Lung microvascular endothelial cell (primary cell): ENCODE measurements at places on chromosomes 5 and 9. TPM values are rescaled to one million over a fixed set of nuclear protein-coding genes. Genes with fewer than 3 reads are reported as not detected.

- DNase-seq, result no peak
These were observed 63.3 kb upstream of the GAS1 start for GRCh38 chr9:87010626-87011025.

DNA sequence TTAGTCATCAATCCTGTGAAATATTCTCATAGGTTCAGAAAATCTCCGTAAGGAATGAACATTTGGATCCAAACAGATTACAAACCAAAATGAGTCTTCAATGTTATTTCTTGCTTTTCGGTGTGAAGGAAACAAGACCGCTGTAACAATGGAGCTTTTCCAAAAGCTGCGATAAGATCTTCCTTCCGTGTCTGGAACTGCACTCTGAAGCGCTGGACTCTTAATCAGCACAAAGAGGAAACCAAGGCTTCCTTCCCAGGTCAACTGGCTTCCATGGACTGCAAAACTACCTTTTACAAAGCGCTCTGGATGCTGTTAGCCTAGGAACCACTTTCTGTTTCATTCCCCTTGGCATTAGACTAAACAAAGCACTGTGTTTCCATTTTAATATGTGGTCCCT, 137.9 kb upstream of the BASP1 start:
- peak; percentile 99 for DNase-seq

DNA sequence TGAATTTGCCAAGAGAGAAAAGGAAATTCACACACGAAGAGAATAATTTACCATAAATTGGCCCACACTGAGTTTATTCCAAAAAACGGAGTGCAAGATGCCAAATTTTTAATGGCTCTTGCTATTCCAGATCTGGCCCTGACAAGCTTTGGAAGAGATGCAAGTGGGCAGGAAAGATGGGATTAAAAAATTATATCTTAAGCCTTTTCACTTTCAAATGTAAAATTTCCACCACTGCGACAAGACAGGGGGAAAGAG, 352.4 kb downstream of the GLIS3 start:
- DNase-seq, result no peak

DNA sequence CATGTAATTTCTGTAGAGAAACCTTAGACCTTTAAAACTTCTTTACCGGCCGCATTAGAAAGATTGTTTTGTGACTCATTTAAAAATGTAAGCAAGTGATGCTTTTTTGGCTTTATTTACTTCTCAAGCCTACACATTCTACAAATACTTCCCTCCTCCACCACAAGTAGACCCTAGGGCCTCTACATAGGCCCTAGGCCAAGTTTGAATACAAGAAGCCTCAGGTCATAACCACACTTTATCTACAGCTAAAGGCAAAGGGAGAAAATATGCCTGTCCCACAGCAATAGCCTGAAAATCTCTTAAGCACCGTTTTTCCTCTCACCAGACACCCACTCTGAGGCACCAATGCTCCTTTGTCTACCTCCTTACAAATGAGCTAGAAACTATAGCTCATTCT, 53.9 kb downstream of the CSNK1A1 start:
- no peak for DNase-seq

GRCh38 chr5:113147101-113147508, 170.5 kb downstream of the DCP2 start:
- DNase-seq, result no peak

GRCh38 chr5:158245513-158245912, 386.6 kb upstream of the CLINT1 start:
- no peak for DNase-seq

DNA sequence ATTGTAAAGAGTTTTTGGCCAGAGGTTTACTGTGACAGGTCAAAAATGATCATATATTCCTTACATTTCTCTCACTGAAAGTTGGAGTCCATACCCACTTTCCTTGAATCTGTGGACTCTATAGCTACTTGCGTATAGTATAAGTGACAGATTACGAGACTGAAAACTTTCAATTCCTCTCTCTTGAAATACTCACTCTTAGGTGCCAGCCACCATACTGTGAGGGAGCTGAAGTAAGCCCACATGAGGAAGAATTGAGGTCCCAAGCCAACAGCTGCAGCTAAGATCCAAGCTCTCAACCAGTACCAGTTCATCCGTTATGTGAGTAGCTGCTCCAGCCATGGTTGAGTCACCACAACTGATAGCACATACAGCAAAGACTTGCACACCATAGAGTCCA, 128.1 kb upstream of the FAM174A start:
- no peak for DNase-seq

GRCh38 chr5:162434281-162434680, 366.7 kb downstream of the GABRG2 start:
- no peak for DNase-seq

- DNase-seq, result peak; percentile 25
These were observed 151.0 kb downstream of the FER start for GRCh38 chr5:108898707-108899106.

Gene CDH9
- total RNA-seq, result not detected in 2 replicates

Gene MCTP1
- total RNA-seq, result 29.9 and 55.8 TPM in 2 replicates
